HFFc6 (cell line): ENCODE measurements at places on chromosomes 3 and 15. TPM values are rescaled to one million over a fixed set of nuclear protein-coding genes. Genes with fewer than 3 reads are reported as not detected.

GOLGA8T gene
- total RNA-seq: not detected in 3 replicates

DNA sequence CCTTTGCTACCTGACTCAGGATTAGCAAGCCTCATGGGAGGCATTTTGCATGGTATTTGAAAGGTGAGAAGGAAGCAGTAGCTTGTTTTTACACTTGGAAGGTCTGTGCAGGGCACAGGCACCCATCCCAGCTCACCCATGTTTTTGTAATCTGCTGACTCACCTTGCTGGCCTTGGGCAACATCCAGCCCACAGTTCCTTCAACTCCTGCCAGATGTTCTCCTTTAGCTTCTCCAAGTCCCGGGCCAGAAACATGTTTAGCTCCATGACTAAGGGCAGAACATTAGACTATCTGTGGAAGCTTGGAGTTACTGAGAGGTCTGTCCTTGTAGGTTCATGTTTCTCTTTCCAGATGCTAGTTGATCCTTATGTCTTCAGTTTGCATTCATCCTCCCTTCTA is 12.4 kb upstream of the ZNF770 start:
- peak overlapping the region; percentile 39 for H3K27ac ChIP-seq
- H3K36me3 ChIP-seq: no peaks in the 10 kb centered on the region
- H3K4me1 ChIP-seq: peaks cover 9% of the 10 kb centered on the region
- H3K4me3 ChIP-seq: no peak overlapping the region
- DNase-seq: peak; percentile 75

- H3K27me3 ChIP-seq: no peaks in the 10 kb centered on the region; the same call in 1 of the 2 replicates
- peak overlapping the region; percentile 17; the same call in 1 of the 2 replicates for H3K27ac ChIP-seq
- H3K36me3 ChIP-seq: no peaks in the 10 kb centered on the region; the same call in 1 of the 2 replicates
- peaks cover 18% of the 10 kb centered on the region for H3K4me1 ChIP-seq
- DNase-seq: no peak
Observed at GRCh38 chr15:63029676-63030075, 12.9 kb upstream of the TPM1 start.

DNA sequence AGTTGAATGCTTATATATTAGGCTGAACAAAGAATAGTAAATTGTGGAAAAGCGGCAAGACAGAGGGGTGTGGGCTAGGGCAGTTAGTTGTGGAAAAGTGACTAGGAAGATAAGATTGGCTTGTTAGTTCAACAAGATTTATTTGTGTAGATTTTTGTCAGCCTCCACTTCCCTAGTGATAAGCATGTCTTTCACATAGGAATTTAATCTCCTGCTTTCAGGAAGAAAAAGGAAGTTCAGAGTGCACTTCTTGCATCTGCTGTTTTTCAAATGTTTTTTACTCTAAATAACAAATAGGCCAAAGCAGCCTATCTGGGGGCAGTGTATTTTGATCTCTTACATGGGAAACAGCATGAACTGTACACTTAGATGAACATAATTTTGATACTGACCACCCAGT is 919.9 kb downstream of the NAALADL2 start:
- no peaks in the 10 kb centered on the region for H3K27me3 ChIP-seq
- no peak overlapping the region for H3K27ac ChIP-seq
- no peaks in the 10 kb centered on the region for H3K4me1 ChIP-seq
- no peak for DNase-seq
- H3K4me3 ChIP-seq: no peak overlapping the region

- no peaks in the 10 kb centered on the region for H3K4me1 ChIP-seq
- no peak overlapping the region for H3K4me3 ChIP-seq
- H3K27ac ChIP-seq: no peak overlapping the region
Observed at GRCh38 chr3:85939074-85939482, 980.3 kb downstream of the CADM2 start.

DUOXA2 gene
- total RNA-seq: not detected in 3 replicates

- H3K27me3 ChIP-seq: peaks cover 4% of the 10 kb centered on the region
- no peak for DNase-seq
- no peak overlapping the region for H3K4me3 ChIP-seq
- H3K27ac ChIP-seq: no peak overlapping the region
- peaks cover 42% of the 10 kb centered on the region for H3K4me1 ChIP-seq
Observed at GRCh38 chr3:11152301-11152700, 2.0 kb upstream of the HRH1 start.

GRCh38 chr3:156782921-156783320 is 43.2 kb upstream of the LEKR1 start:
- peaks cover 85% of the 10 kb centered on the region for H3K4me1 ChIP-seq
- H3K27ac ChIP-seq: peak overlapping the region; percentile 89
- H3K36me3 ChIP-seq: no peaks in the 10 kb centered on the region; the same call in 1 of the 2 replicates
- no peak for DNase-seq
- H3K4me3 ChIP-seq: peak overlapping the region; percentile 18; the same call in 1 of the 2 replicates

- H3K4me3 ChIP-seq: no peak overlapping the region
- H3K27ac ChIP-seq: no peak overlapping the region
- H3K27me3 ChIP-seq: no peaks in the 10 kb centered on the region; the same call in 1 of the 2 replicates
- no peaks in the 10 kb centered on the region for H3K4me1 ChIP-seq
Observed at GRCh38 chr3:40901298-40901697, 298.0 kb upstream of the CTNNB1 start.

- H3K27ac ChIP-seq: no peak overlapping the region
- H3K27me3 ChIP-seq: peaks cover 5% of the 10 kb centered on the region; the same call in 1 of the 2 replicates
- peaks cover 4% of the 10 kb centered on the region; the same call in 1 of the 2 replicates for H3K36me3 ChIP-seq
- H3K4me3 ChIP-seq: no peak overlapping the region
Observed at GRCh38 chr3:44848634-44849033, 13.1 kb upstream of the TMEM42 start.

GMNC gene
- not detected in 3 replicates for total RNA-seq

ZNF621 gene
- total RNA-seq: 14.1 to 21.7 TPM (median 20.5 TPM) in 3 replicates

GRCh38 chr3:134754768-134755559 is 40.1 kb upstream of the EPHB1 start:
- peaks cover 30% of the 10 kb centered on the region for H3K27me3 ChIP-seq
- H3K4me3 ChIP-seq: no peak overlapping the region
- no peaks in the 10 kb centered on the region for H3K36me3 ChIP-seq
- H3K4me1 ChIP-seq: no peaks in the 10 kb centered on the region
- H3K27ac ChIP-seq: no peak overlapping the region

APBA2 gene
- 5.3 to 6.6 TPM (median 6.0 TPM) in 3 replicates for total RNA-seq

- no peak for DNase-seq
- H3K4me3 ChIP-seq: no peak overlapping the region
- H3K27ac ChIP-seq: no peak overlapping the region
- H3K4me1 ChIP-seq: peaks cover 17% of the 10 kb centered on the region
Observed at GRCh38 chr3:190369668-190370295, 18.2 kb upstream of the CLDN16 start.
